SJCRH30 (cell line): ENCODE measurements at places on chromosomes 16 and 17. TPM values are rescaled to one million over a fixed set of nuclear protein-coding genes. Genes with fewer than 3 reads are reported as not detected.

The HGS gene
- 88.6 and 103 TPM in 2 replicates for total RNA-seq

The PRR35 gene
- not detected in 2 replicates for total RNA-seq

The SLFN14 gene
- not detected in 2 replicates for total RNA-seq

GRCh38 chr17:78381601-78382232 lies 3.3 kb downstream of the PGS1 start:
- H3K36me3 ChIP-seq: peaks cover 6% of the 10 kb centered on the region
- peaks cover 60% of the 10 kb centered on the region for H3K4me1 ChIP-seq
- H3K4me3 ChIP-seq: no peak overlapping the region
- DNase-seq: no peak
- no peak overlapping the region for H3K27ac ChIP-seq
- H3K27me3 ChIP-seq: no peaks in the 10 kb centered on the region

DNA sequence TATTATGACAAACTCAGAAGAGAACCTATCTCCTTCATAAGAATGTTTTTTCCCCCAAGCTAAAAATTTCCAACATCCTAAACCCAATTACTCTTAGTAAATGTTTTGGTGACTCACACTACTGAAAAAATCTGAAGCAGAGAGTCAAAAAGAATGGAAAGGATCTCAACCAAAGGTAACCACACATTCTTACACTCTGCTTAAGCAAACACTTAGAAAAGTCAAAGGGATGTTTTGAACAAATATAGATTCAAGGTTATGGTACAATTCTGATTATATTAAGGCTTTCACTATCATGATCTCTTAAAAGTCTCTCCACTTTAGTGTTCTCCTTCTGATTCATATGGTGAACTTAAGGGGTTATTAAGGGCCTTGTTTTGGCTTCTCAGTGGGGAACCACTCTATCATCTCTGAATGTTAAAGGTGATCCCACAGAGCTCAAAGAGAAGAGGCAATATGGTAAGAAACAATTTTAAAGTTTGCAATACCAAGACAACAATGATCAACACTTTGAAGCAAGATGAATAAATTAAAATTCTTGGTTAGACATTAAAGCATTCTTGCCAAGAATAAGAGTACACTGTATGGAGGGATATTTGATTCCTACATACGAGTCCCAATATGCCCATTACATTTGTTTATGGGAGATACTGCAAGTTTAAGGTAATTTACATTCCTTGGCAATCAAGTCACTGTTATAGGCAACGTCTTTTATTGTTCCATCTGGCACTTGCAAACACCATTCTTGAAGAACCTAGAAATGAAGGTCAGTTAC lies 69.2 kb downstream of the CDC27 start:
- no peak overlapping the region for H3K4me3 ChIP-seq
- peaks cover 2% of the 10 kb centered on the region; the same call in 1 of the 2 replicates for H3K4me1 ChIP-seq
- DNase-seq: no peak
- H3K27me3 ChIP-seq: no peaks in the 10 kb centered on the region
- H3K36me3 ChIP-seq: peaks cover 68% of the 10 kb centered on the region

DNA sequence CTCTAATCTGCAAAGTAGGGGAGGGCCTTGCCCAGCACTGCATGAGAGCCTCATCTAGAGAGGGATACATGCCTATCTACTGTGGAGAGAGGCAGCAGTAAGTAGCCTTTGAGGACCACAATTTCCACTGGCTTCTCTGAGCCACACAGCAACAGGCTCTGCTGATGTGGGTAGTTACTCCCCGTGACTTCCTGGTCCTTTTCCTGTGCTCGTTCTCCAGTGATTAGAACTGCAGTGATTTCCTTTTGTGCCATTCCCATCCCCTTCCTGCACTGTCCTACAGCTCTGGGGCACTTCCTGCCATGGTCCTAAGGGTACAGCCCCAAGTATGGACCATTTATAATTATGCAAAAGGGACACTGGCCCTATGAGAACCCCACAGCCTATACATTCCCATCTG lies 3.0 kb downstream of the PLSCR3 start:
- no peaks in the 10 kb centered on the region for H3K36me3 ChIP-seq
- no peak overlapping the region for H3K27ac ChIP-seq
- H3K4me3 ChIP-seq: no peak overlapping the region
- DNase-seq: no peak
- H3K27me3 ChIP-seq: no peaks in the 10 kb centered on the region
- no peaks in the 10 kb centered on the region for H3K4me1 ChIP-seq

GRCh38 chr16:27304881-27305745 lies 8.7 kb upstream of the IL4R start:
- H3K4me3 ChIP-seq: no peak overlapping the region
- H3K36me3 ChIP-seq: no peaks in the 10 kb centered on the region
- H3K4me1 ChIP-seq: peaks cover 4% of the 10 kb centered on the region; the same call in 1 of the 2 replicates
- no peak for DNase-seq
